CD4-positive, alpha-beta T cell treated with Interleukin-4 for 1 hour (primary cell): ENCODE measurements at places on chromosomes 16 and 17.

GRCh38 chr16:84616515-84616914, 1.4 kb downstream of the COTL1 start:
- DNase-seq, result no peak

GRCh38 chr17:60318830-60319229, 73.1 kb downstream of the USP32 start:
- DNase-seq, result no peak

- no peak for DNase-seq
These were observed 1.7 kb downstream of the MAP3K3 start for GRCh38 chr17:63623786-63624530.

- no peak for DNase-seq
These were observed 91.4 kb upstream of the FA2H start for GRCh38 chr16:74865922-74866598.

DNA sequence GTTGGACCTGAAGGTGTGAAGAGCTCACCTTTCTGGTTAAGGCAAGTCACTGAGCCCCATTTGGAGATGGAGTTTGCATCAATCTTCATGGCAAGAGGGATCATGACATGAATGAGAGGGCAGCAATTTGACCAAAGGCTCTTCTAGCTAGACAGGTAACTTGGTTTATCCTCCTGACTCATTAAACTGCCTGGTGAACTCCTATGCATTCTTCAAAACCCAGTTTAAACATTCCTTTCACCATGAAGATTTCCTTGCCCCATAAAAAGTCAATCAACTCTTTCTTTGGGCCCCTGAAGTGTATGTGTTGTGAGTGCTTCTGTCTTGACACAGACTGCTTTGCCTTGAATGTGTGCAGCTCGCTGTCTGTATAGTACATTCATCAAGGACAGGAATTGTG, 120.0 kb upstream of the FOXF1 start:
- DNase-seq, result no peak

DNA sequence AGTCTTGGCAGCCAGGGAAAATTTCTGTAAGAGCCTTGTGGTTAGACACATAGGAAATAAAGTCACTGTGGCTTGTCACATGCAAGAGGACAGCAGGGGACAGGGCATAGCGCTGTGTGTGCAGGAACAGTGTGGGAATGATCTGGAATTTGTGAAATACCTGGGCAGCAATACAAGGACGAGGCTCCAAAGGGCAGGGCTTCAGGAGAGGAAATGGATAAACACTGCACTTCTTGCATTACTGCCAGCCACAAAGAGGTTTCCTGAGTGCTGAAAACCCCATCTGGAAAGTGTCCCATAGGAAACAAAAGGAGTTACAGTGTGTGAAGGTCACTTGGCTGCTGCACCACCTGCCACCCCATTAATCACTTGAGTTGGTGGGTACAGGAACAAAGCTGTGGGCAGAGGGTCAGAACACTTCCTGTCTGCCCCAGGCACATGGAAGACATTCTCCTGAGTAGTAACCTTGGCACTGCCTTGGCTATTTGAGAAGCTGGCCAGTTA, 12.1 kb upstream of the HP start:
- no peak for DNase-seq

DNA sequence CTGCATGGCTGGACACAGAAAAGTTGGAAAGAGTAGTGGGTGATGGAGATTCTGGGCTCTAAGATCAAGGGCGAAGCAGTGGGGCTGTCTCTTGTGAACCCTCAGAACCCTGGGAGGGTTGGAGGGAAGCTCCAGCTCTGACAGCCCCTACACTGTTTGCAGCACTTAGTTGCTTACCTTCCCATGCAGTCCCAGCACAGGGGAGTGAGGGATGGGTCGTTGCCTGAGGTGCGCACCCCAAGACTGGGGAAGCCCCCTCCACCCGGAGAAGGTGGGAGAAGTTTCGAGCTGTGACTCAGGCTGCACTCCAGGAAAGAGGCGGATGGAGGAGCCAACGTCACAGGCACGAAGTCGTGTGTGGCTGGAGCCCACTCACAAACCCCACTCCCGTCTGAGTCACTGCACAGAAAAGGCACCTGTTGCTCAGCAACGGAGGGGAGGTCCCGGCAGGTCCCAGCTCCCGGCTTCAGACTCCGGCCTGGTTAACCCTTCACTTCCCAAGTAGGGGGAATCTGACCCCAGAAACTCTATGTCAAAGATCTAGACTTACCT, 60.1 kb downstream of the AIPL1 start:
- no peak for DNase-seq

DNA sequence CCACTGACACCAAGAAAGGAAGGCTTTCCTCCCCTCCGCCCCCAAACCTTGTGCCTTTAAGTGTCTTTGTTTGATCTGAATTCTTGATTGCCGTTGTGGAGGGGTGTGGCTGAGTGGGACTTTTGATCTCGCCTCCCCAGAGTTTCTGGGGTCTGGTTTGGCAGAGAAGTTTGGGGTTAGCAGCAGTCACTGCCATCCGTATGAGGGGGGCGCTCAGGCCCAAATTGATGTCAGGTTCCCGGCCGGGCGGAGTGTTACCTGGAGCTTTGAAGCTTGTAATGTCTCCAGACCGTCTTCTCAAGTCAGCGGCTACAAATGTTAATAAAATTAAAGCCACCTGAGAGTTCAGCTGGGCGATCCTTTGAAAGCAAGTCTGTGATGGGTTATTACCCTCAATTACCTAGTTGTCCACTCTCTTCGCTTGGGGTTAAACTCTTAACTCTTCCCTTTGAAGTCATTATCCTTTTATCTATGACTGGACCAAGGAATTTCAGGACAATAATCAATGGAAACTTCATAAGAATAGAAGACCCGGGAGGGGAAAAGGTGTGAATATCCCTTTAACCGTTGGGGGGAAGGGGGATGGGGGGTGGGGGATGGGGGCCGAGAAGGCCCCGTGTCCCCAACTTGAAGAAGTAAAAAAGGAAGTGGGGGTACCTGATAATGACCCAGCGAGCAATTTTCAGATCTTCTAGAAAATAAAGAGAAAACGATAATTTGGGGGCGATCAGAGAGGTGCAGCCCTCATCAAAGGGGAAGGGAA, 31.8 kb upstream of the AXIN2 start:
- no peak for DNase-seq

DNA sequence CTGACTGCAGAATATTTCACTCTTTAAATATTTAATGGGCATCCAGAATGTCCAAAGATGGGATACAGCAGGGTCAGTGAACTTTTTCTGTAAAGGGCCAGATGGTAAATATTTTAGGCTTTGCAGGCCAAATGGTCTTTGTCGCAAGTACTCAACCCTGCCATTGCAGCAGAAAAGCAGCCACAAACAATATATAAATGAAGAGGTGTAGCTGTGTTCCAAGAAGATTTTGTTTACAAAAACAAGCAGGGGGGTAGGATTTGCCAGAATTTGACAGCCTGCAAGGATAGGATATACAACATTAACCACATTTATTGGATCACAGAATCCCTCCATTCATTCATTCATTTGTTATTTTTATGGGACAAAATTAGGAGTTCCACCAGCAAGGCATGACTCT, 435.0 kb upstream of the DYNLRB2 start:
- no peak for DNase-seq

DNA sequence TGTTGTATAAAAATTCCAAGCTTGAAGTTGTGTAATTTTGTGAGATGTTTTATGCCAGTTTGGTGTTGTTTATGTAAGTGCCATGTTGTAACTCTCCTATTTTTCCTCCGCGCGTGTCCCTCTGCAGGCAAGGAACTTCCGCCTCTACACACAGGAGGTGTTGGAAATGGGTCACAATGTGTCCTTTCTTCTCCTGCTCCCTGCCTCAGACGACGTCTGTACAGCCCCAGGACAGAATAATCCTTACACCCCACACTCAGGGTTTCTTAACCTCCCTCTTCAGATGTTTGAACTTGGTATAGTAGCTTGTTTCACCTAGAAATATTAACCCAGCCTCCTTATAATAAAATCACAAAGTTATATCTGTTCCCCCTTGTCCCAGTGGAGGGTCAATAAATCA, 111.3 kb upstream of the NOG start:
- DNase-seq, result no peak

DNA sequence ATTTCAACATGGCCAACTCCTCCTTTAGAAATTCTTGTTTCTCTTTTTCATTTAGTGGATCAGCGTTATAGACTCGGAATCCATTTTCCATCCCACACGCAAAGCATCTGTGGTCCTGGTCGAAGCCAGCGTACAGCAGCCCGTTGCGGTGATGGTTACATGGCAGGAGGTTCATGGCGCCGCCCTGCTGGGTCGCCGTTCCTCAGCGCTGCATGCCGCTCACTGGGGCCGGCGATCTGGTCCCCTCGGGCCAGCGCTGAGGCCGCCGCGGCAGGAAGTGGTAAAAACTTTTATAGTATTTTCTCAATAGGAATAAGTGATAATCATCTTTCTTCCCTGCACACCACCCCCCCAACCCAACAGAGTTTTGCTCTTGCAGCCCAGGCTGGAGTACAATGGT, 29.9 kb upstream of the RHOT1 start:
- DNase-seq, result no peak

DNA sequence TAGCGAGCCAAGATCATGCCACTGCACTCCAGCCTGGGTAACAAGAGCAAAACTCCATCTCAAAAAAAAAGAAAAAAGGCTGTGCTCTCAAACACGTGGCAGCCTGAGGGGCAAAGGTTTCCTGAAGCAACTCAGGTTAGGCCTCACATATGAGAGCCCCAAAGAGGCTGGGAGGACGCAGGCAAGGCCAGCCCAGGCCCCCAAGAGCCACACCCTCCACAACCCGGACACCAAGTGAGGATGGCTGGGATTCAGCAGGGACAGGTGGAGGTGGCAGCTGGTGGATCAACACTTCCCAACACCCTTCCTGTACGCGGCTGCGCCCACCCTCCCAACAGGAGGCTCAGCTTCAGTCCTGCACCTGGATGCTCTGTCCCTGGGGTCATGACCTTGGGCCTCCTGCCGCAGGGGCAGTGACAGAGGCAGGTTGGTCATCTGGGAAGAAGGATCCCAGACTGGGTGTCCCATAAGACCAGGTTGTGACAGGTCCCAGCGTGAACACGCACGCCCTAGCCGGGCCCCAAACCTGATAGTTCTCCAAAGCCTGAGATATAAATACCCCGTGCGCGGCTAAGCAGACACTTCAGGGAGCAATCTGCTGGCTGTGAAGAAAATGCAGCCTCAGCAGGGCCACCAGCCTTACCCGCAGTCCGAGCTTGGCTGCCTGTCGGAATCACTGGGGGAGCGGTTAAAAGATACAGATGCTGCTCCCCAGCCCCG, 78.1 kb downstream of the TIMM22 start:
- DNase-seq, result no peak

DNA sequence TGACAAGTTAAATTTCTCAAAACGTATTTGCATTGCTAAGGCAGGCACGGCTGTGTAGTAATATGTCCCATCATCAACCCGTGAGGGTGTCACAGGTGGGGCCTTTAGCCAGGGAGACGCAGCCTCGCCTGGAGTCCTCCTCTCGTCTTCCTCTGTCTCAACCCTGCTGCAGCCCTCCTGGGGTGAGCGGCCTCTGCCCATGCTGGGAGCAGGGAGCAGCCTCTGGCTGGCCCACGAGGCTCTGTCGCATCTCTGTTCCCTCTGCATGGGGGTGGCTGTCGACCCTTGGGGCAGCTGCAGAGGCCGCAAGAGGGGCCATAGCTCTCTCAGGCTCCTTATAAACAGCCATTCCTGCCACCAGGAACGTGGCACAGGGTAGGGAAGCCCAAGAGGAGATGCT, 806 bp upstream of the SMIM5 start:
- DNase-seq, result no peak

GRCh38 chr17:77054936-77055335, 85.8 kb upstream of the SEC14L1 start:
- no peak for DNase-seq

- DNase-seq, result no peak
These were observed 18.1 kb upstream of the ICAM2 start for GRCh38 chr17:64038331-64039105.

GRCh38 chr17:9729034-9729650, 62.2 kb downstream of the DHRS7C start:
- DNase-seq, result peak; percentile 39

GRCh38 chr17:74512036-74512435, 19.2 kb downstream of the CD300LB start:
- DNase-seq, result no peak

DNA sequence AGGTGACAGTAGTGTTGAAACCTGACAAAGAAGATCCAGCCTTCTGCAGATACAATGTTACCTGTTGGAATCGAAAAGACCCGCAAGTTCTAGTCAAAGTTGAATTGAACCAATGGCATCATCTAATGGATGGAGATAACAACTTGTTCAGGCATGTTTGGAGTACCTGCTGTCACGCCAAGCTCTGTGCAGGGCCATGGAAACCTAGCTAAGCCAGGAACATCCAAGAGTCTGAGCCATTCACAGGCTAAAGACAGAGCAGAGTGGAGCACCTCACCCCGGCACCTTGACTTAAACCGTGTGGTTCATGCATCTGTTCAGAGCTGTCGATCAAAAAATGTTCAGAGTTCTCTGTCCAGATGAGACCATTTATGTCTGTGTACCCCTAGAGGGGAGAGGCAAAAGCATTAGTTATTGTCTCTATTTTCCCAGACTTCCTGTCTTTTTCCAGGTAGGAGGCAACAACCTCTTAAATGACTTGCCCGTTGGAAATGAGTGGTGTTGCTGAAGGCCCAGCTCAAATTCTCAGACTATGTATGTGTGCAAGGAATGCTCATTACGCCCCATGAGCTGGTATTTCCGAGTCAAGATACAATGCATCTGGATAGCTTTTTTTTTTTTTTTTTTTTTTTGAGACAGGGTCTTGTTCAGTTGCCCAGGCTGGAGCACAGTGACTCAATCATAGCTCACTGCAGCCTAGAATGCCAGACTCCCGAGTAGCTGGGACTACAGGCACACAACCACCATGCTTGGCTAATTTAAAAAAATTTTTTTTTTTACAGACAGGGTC, 44.9 kb upstream of the XYLT1 start:
- DNase-seq, result no peak

DNA sequence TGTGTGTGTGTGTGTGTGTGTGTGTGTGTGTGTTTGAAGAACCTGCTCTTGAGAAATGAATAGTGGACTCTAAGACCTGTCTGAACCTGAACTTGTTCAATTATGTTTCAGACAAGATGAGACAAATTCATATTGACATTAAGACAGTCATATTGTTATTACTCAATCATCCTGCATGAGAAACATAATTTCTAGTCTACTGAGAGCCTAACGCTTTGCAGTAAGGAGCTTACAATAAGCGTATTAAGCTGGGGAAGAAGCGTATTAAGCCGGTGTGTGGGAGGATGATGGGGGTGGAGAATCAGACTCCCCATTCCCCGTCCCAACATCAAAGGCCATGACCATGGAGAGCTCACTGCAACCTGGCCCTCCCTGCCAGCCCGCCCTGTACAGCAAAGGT, 22.4 kb upstream of the MNT start:
- no peak for DNase-seq

DNA sequence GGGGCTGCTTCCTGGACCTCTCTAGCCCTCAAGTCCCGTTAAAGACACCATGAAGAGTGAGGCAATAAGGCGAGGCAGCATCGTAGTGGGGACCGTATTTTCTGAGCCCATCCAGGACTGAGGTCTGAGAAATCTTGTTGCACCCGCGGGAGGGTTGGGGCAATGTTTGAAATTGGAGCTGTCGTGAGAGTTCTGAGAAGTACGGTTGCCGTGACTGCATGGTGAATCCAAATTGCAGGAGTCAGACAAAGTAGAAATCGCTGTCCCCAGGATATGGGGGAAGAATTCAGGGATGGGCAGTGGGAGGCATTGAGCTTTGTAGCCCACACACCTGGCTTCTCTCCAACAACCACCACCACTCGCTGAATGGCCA, 42.0 kb upstream of the RPL38 start:
- DNase-seq, result no peak

- no peak for DNase-seq
These were observed 306.0 kb downstream of the FOXL1 start for GRCh38 chr16:86884390-86884650.
